ENCODE measurements at places on chromosomes 4 and X.
A peak's percentile ranks its signal among the peaks of the same experiment; 100 is the strongest.

GRCh38 chr4:144556636-144557035 lies 89.3 kb upstream of the HHIP start:
- DNase-seq = no peak

- DNase-seq = no peak
Measured at GRCh38 chr4:40256329-40256728, 59.5 kb downstream of the RHOH start.

- no peak for DNase-seq
Measured at GRCh38 chrX:147828719-147829118, 83.0 kb upstream of the FMR1 start.

DNA sequence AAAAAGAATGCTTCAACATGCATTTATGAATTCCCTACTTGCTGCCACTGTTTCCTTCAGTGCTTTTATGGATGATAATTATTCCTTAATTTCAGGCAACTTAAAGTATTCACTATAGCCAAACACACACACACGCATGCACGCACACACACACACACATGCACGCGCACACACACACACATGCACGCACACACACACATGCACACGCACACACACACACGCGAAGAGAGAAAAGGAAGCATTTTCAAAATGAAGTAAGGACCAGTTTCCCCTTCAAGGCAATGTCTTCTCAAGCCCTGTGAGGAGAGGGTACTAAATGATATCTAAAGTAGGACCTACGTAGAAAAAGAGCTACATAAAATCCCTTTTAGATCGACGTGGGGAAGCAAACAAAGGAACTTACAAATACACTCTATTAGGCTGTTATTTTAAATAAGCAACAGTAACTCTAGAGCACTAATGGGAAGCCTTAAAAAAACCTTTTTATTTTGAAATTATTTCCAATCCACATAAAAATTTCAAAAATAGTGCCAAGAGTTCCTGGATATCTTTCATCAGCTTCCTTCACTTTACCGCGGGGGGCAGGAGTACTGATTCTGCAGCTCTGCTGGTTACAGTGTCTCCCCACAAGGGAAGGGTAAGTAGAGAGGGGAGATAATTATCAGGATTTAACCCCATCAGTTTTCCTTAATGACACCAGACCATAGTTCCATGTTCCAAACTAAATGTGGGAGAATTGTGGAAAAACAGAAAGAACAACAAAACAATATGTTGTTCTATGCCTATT lies 13.7 kb downstream of the IRF2 start:
- DNase-seq = no peak

- DNase-seq = peak; percentile 55
Measured at GRCh38 chr4:121950680-121951520, 960 bp downstream of the TRPC3 start.

DNA sequence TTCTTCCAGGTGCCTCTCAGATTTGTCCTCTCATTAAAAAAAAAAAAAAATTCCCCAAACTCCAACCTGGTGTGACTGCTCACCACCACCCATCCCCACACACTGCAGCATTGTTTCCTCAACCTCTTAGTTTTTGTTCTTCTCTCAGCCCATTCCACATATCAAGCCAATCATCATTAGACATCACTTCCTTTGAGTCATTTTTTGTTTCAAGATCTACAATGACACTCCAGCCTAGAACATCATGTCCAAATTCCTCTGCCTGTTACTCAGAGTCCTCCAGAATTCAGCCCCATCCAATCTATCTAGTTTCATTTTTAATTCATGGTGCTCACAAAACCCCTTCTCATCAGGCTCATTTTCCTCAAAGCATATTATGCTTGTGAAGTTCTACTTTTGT lies 262.5 kb upstream of the TEX13A start:
- DNase-seq = no peak

- DNase-seq = no peak
Measured at GRCh38 chr4:115973768-115974167, 860.3 kb upstream of the NDST4 start.

DNA sequence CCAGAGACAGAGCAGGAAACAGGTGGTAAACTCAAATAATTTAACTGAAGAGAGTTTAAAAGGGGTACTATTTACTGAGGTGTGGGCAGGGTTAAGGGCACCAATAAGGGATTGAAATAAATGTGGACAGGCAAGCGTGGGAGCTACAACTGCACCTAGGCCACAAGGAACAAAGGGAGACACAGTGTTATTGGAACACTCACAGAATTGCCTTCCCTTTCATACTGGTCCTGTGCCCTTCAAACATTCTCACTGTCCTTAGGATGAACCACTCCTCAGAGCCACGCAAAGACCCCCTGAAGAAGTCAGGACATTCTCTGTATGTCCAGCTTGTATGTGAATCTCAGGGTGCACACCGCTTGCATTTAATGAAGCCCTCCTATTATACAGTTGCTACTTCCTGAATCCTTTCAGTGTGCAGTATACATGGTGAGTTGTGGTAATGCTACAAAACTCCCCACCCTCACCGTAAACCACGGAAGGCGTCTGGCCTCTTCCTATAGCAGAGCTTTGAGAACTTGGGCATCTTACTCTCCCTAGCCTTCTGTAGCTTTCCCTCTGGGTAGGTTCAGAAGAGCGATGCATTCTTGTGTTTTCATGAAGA lies 9.6 kb upstream of the MRPL1 start:
- DNase-seq = no peak

DNA sequence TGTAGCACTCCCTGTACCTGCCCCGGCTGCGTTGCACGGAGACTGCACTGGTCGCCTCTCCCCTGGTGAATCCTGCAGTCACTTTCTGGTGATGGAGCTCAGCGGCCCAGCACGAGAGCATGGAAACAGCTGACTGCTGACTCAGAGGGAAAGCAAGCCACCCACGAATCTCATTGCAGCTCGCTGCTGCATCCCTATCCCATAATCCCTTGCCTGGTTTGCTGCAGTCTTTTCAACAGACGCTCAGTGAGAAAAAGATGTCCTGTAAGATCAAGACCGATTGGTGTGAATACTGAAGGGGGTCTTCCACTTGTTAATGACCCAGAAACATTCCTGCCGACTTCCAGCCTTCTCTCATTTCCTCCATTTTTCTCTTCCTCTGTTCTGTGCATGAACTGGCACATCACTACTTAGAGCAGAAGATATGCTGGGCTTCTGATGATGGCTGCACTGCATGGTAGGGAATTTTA lies 52.9 kb downstream of the TRIM2 start:
- no peak for DNase-seq

- DNase-seq = no peak
Measured at GRCh38 chr4:165418073-165418472, 39.3 kb downstream of the CPE start.

GRCh38 chr4:32106767-32107166 lies 1386.6 kb downstream of the PCDH7 start:
- no peak for DNase-seq

GRCh38 chr4:71870456-71870855 lies 86.6 kb upstream of the GC start:
- no peak for DNase-seq

- DNase-seq = no peak
Measured at GRCh38 chr4:113837397-113837796, 75.9 kb upstream of the CAMK2D start.

GRCh38 chrX:153992180-153992579 lies 19.6 kb downstream of the TMEM187 start:
- no peak for DNase-seq

DNA sequence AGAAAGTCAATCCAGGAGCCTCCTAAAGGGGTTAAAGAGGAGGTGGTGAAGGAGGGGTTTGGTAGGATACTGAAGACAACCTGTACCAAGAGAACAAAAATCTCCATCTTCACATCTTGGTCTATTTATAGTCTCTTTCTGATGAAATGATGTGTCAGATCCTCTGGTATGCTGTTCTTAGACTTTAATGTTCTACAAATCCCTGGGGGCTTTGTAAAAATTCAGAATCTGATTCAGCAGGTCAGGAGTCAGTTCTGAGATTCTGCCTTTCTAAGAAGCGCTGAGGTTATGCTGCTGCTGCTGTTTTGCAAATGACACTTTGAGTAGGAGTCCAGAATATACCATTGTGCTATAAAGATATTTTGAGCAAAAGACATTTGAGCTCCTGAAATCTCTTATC lies 172.9 kb upstream of the GLRA2 start:
- no peak for DNase-seq

GRCh38 chr4:17188547-17189400 lies 290.3 kb upstream of the LDB2 start:
- no peak for DNase-seq

- DNase-seq = no peak
Measured at GRCh38 chr4:10094841-10095240, 21.8 kb downstream of the WDR1 start.

GRCh38 chr4:126661194-126661593 lies 971.6 kb upstream of the INTU start:
- no peak for DNase-seq

- DNase-seq = no peak
Measured at GRCh38 chrX:75603833-75604232, 81.0 kb upstream of the ZDHHC15 start.

DNA sequence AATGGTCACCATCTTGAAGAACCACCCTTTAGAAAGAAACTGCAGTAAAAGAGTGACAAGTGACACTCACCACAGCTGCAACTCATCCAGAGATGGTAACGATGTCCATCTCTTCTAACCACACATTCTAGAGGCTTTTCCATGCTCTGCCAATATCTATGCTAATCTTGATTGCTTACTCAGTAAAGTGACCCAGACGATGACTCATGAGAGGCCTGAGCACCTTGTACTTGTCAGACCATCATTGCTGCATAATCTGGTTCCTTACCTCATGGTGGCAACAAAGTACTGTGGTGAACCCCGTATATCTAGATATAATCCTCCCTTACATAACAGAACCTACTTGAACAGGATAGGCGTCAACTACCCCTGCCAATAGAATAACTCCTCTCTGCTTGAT lies 75.6 kb downstream of the CCNG2 start:
- no peak for DNase-seq

DNA sequence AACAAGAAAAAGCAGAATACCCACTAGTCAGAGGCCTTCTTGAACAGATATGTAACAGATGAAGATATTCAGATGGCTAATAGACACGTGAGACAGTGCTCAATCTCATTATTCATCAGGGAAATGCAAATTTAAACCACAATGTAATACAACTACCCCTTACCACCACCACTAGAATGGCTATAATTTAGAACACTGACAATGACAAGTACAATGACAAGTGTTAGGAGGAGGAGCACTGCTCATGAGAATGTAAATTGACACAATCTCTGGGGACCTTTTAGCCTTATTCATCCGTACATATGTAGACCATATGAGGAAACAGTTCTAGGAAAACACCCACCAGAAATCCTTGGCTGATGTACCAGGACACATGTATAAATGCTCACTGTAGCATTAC lies 13.1 kb downstream of the ZNF81 start:
- no peak for DNase-seq

GRCh38 chr4:136328131-136328530 lies 1204.2 kb downstream of the PCDH18 start:
- DNase-seq = no peak

DNA sequence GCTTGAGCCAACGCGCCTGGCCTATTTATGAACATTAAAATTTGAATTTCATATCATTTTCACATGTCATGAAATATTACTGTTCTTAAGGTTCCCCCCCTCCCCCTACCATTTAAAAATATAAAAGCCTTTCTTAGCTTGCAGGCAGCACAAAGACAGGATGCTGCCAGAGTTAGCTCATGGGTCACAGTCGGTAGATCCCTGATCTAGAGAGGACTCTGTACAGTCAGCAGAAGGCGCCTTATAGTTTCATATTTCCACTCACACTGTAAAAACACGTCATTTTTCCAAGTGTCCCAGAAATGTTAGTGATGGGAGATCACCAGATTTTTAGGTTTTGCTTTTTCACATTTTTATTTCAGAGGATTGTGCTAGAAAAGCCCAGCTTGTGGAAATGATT lies 12.2 kb downstream of the NOCT start:
- no peak for DNase-seq

- no peak for DNase-seq
Measured at GRCh38 chr4:86935853-86936733, 1.3 kb downstream of the AFF1 start.

- DNase-seq = no peak
Measured at GRCh38 chr4:8940792-8941491, 69.3 kb upstream of the HMX1 start.

- DNase-seq = peak; percentile 63
Measured at GRCh38 chrX:40474205-40474626, 106.6 kb upstream of the ATP6AP2 start.

Measured in T1000 (cell line).